Activated CD4-positive, alpha-beta T cell treated with anti-CD3 and anti-CD28 coated beads, Interleukin-2, amount 10 ng/mL, durations not matched to agents 7 days and 5 days (primary cell): ENCODE measurements at places on chromosomes 7 and 10. TPM values are rescaled to one million over a fixed set of nuclear protein-coding genes. Genes with fewer than 3 reads are reported as not detected.

DNA sequence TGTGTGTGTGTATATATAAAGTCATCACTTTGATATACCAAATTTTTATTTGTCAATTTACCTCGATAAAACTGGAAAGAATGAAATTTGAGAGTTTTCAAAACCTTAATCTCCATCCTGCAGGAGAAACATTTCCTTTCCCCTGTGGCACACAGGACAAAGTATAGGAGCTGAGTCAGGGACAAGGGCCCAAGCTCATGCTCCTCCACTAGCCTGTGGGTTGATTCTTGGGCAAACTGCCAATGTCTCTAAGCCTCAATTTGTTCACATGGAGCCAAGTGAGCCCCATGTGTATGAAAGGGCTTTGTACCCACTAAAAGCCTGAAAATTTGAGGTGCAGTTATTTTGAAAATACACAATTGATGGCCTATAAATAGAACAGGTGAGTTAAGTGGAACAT is 60.3 kb upstream of the IL6 start:
- DNase-seq, result no peak

GRCh38 chr7:150377635-150378034 is 1.5 kb upstream of the ZNF775 start:
- no peak for DNase-seq

DNA sequence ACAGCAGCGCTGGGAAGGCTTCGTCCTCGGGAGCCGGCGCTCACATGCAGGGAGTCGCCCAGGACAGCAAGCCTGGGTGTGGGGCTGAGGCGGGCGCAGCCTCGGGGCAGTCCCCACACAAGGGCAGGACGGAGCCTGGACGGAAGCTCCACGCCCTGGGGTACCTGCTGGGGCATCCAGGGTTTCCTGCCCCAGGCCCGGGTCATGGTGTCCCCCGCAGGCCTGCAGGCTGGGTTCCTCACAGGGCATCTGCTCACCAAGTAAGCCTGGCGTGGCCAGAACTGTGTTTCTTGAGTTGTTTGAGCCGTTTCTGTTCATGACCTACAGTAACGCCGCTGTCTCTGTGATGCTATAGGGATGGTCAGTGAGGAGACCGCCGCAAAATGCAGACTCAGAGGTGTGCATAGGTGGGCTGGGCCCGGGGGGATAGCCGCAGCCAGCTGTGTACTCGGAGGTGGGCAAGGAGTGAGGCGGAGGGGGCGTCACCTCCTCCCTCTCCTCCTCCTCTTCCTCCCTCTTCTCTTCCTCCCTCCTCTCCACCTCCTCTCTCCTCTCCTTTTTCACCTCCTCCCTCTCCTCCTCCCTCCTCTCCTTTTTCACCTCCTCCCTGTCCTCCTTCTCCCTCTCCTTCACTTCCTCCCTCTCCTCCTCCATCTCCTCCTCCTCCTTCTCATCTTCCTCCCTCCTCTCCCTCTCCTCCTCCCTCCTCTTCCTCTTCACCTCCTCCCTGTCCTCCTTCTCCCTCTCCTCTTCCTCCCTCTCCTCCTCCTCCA is 438.9 kb downstream of the DNAJB6 start:
- DNase-seq, result no peak

- DNase-seq, result no peak
Observed at GRCh38 chr7:101306307-101306706, 15.3 kb downstream of the IFT22 start.

- no peak for DNase-seq
Observed at GRCh38 chr10:51789903-51790302, 90.5 kb upstream of the CSTF2T start.

- no peak for DNase-seq
Observed at GRCh38 chr7:67359900-67360299, 363.3 kb downstream of the TYW1 start.

DNA sequence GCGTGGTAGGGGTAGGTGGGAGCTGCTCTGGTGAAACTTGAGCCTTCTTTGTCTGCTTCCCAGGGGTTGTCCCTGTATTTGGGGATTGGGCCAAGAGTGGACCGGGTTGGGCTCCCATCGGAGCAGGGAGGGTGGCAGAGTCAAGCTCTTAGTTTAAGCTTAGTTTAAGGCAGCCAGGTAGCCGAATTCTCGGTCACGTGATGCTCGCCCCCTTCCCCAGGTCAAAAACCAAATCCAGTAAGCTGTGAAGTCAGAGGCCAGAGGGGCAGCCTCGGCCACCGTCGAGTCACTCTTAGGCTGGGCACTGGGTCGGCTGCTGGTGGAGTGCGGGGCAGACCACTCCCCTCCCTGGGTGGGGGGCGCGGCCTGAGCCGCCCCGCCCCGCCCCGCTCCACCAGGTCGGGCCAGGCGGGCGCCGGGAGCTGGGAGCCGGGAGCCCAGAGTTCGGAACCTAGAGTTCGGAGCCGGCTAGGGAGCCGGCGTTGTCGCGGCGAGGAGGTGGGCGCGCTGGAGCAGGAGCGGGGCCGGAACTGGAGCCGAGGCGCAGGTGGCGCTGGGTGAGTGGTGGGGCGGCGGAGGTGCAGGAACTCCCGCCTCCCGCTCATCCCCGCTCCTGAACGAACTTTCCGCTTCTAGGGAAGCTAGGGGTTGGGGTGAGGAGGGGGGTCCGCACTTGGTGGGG is 2.8 kb upstream of the LZTS2 start:
- peak; percentile 43 for DNase-seq

DNA sequence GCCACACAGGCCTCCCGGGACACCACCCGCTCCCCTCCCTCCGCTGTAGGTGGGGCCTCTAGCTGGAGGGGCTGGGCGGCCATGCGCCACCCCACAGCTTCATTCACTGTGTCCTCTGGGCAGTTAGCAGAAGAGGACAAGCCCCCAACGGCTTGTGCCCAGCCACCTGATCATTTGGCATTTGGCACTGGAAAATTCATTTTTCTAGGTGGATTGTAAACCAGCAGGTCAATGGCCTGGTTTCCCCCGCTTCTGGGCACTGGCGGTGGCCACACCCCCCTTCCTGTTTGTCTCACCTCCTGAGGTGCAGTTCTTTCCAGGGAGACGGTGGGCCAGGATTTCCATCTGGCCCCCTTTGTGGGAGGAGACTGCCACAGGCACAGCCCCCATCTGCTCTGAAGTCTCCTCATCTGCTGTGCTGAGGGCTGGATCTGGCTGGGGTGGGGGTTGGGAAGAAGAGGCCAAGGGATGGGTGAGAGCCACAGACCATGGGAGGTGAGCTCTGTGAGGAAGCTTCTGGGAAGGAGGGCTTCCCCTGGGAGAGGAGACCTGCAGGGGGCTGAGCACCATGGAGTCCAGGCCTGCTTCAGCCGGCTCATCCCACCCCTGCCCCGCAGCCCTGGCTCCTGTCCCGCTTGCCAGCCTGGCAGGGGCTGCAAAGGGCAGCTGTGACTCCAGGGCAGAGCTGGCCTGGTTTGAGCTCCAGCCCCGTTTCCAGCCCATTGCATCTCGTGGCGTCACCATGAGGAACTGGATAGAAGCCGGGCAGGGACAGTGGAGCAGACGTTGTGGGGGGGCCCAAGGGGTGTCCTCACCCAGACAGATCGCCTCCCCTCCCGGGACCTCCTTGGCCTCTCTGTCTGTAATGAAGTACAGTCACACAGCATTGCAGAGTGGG is 40.1 kb upstream of the SLC29A3 start:
- no peak for DNase-seq

DNA sequence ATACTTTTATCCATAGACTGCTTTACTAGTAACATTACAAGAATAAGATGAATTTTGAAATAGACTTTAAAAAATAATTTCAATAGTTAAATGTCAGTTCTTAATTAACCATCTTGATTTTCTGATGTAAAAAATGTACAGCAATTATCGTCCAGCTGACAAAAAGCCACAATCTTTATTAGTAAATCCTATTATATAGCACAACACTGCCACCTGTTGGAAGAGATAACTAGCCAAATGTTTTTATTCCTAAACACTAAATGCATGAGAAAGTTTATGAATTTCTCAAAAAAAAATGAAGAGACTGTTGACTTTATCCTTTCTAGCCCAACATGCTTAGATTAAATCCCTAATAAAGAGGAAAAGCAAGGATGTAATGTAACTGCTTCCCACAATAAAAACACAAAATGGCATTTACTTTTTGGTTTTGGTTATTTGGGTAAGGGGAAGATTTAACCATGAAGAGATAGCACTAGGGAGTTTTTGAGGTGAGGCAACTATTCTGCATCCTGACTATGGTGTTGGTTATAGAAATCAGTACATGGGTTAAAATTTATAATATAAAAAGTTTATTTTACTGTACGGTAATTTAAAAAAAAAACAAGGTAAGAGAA is 8.0 kb downstream of the COA1 start:
- peak; percentile 50 for DNase-seq

GRCh38 chr10:130018730-130019185 is 54.7 kb upstream of the EBF3 start:
- no peak for DNase-seq

- no peak for DNase-seq
Observed at GRCh38 chr10:43871545-43871944, 222.9 kb upstream of the ZNF32 start.

DNA sequence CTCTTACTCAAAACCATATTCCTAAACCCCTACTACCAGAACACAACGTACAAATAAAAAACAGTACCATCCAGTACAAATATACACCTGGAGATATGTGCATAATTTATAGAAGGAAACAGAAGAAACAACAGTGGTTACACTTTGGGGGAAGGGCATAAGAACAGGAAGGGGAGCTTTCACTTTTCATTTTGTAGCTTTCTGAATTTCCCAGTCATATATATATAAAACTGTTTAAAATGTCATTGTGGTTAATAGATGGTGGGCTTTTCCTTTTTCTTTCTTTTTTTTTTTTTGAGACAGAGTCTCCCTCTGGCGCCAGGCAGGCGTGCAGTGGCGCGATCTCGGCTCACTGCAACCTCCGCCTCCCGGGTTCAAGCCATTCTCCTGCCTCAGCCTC is 47.2 kb downstream of the MALSU1 start:
- peak; percentile 24 for DNase-seq

DNA sequence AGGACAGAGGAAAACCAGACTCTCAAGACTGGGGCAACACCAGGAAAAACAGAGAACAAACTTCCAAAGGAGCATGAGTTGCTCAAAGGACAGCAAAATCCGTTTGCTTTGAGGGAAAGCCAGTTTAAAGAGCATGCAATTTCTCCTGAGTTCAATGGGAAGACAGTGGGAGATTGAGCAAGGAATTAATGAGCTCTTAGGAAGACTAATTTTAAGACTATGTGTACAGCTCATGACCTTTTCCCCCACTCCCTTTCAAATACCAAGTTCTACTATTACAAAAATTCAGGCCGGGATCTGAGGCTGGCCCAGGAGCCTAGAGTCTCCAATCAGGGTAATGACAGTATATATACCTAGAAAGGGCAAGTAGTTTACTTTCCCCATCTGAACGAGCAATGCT is 79.2 kb downstream of the EPDR1 start:
- DNase-seq, result no peak

DNA sequence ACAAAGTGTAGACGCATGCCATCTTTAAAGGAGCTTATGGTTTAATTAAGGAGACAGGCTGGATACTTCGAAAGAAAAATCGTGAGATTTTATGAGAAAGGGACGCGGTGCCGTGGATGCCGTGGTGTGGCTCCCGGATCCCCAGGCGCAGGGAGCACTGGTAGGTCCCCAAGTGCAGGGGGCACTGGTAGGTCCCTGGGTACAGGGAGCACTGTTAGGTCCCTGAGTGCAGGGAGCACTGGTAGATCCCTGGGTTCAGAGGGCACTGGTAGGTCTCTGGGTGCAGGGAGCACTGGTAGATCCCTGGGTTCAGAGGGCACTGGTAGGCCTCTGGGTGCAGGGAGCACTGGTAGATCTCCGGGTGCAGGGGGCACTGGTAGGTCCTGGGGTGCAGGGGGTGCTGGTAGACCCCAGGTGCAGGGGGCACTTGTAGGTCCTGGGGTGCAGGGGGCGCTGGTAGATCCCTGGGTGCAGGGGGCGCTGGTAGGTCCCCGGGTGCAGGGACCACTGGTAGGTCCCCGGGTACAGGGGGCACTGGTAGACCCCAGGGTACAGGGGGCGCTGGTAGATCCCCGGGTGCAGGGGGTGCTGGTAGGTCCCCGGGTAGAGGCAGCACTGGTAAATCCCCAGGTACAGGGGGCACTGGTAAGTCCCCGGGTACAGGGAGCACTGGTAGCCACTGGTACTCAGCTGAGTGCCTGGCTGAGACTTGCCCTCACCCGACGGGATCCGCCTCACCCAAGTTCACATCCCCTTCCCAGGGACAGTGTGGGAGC is 14.1 kb downstream of the PRKAG2 start:
- DNase-seq, result no peak

TMEM225B gene
- total RNA-seq, result 1.3 TPM

ANKRD1 gene
- not detected for total RNA-seq

NME8 gene
- not detected for total RNA-seq

RALA gene
- total RNA-seq, result 34.1 TPM

EPDR1 gene
- 0.54 TPM for total RNA-seq

GNAT3 gene
- not detected for total RNA-seq

CYP2W1 gene
- not detected for total RNA-seq

SPOCK2 gene
- 423 TPM for total RNA-seq
